Activated CD8-positive, alpha-beta memory T cell treated with anti-CD3 and anti-CD28 coated beads, Interleukin-2, amount 10 ng/mL, durations not matched to agents 7 days and 5 days (primary cell): ENCODE measurements at places on chromosomes 4 and X.

DNA sequence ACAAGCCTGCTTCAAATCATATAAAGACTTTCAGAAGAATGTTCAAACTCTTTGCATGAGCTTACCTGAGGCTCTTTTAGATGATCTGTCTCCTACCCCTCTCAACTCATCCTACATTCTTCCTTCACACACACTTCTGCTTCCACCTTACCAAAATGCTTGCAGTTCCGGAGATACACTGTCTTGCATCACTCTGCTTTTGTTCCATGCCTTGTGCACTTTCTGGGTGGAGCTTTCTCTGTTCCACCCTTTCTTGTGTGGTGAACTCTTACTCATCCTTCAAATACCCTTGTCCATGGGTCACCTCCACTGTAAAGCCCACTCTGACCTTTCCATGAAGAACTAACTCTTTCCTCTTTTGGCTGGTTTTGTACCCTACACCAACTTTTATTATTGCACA is 18.4 kb upstream of the MGST2 start:
- no peak for DNase-seq

DNA sequence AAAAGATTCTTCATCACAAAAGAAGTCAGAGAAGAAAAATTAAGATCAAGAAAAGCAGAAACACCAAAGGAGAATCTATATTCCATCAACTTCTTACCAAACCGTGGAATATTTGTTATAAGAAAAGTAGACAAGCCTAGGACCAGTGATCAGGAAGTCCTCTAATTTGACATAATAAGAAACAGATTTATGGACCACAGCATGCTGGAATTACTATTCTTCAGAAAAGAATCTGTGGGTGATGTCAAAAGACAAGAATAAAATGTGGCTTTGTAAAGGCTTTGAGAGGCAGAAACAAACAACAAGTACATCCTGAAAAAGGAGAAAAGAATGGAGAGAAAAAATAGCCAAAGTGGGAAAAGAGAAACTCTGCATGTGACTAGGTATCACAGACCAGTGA is 123.3 kb downstream of the SLC10A7 start:
- no peak for DNase-seq

- no peak for DNase-seq
These were observed 95.6 kb downstream of the MAPK10 start for GRCh38 chr4:86264241-86264640.

DNA sequence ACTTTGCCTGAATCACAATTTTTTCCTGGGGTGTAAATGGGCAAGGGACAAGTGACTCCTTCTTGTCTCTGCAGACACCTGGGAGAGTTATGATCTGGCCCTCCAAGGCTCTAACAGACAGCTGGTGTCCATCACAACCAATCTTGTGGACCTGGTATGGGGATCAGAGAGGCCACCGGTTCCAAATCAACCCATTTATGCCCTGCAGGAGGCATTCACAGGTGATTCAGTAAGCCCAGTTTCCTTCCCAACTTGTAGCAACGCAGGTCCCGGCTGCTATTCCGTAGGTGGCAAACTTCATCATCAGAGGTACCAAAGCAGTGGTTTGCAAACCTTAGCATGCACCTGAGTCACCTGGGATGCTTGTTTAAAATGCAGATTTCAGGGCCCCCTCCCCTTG is 8.8 kb downstream of the XPNPEP2 start:
- DNase-seq, result no peak

DNA sequence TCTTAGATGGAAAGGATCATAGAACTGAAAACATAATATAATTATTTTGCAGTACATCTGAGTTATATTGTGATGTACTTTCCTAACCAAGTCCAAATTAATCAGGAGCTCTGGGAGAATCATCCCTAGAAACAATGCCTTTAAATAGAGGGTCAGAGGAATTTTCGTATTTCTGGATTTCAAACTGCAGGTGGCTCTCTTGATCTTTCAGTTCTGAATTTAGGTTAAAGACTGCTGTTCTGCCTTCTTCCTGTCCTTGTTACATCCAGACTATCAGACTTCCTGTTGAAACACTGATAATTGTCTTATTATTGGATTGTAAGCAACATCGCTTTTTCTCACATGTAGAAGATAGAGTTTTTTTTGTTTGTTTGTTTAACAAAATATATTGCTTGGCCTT is 142.7 kb downstream of the RPA4 start:
- no peak for DNase-seq

GRCh38 chrX:323721-324628 is 5.4 kb upstream of the GTPBP6 start:
- DNase-seq, result peak; percentile 68

- DNase-seq, result peak; percentile 64
These were observed 707 bp upstream of the UNC5C start for GRCh38 chr4:95549246-95550114.
